ENCODE measurements at places on chromosomes 2 and 18.

- peak overlapping the region; percentile 68 for H3K27ac ChIP-seq
- DNase-seq, result no peak
- no peak overlapping the region for H3K4me3 ChIP-seq
- no peaks in the 10 kb centered on the region for H3K27me3 ChIP-seq
- H3K4me1 ChIP-seq, result peaks cover 30% of the 10 kb centered on the region
These were observed 15.2 kb downstream of the GNLY start for GRCh38 chr2:85709401-85709811.

DNA sequence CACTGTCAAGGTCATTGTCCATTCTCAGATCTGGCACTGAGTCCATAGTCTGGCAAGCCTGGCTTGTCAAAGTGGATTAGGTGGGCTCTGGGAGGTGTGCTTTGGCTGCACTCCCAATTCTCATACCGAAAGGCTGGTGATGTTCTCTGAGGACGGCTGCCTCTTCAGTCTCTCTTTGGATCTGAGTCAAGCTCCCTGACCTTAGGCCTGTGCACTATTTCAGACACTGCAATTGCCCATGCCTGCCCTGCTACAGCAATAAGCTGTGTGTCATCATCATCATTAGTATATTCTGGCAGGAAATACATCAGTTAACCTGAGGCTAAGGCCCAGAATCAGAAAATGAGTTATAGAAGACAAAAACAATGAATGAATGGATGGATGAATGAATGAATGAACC, 1.6 kb upstream of the SLC5A7 start:
- DNase-seq, result no peak
- no peaks in the 10 kb centered on the region for H3K36me3 ChIP-seq
- no peak overlapping the region for H3K4me3 ChIP-seq
- H3K4me1 ChIP-seq, result no peaks in the 10 kb centered on the region
- H3K27ac ChIP-seq, result no peak overlapping the region

GRCh38 chr2:135776367-135776766, 34.7 kb downstream of the UBXN4 start:
- H3K36me3 ChIP-seq, result no peaks in the 10 kb centered on the region
- H3K27ac ChIP-seq, result no peak overlapping the region
- no peak overlapping the region for H3K4me3 ChIP-seq
- H3K4me1 ChIP-seq, result no peaks in the 10 kb centered on the region

- peak overlapping the region; percentile 86 for H3K27ac ChIP-seq
- no peaks in the 10 kb centered on the region for H3K27me3 ChIP-seq
- peak; percentile 48 for DNase-seq
- peak overlapping the region; percentile 80 for H3K4me3 ChIP-seq
- H3K36me3 ChIP-seq, result no peaks in the 10 kb centered on the region
- peaks cover 7% of the 10 kb centered on the region for H3K4me1 ChIP-seq
These were observed 580 bp downstream of the NEDD4L start for GRCh38 chr18:58044370-58045241.

- H3K36me3 ChIP-seq, result no peaks in the 10 kb centered on the region
- peak overlapping the region; percentile 61 for H3K4me3 ChIP-seq
- no peaks in the 10 kb centered on the region for H3K27me3 ChIP-seq
- peaks cover 40% of the 10 kb centered on the region for H3K4me1 ChIP-seq
- peak; percentile 55 for DNase-seq
These were observed 22.8 kb downstream of the TNS1 start for GRCh38 chr2:217980036-217980435.
